Stimulated activated CD4-positive, alpha-beta T cell treated with anti-CD3 and anti-CD28 coated beads, TNF-alpha, amount 100 ng/mL, for 1 hour (primary cell): ENCODE measurements at places on chromosomes 4 and X.

DNA sequence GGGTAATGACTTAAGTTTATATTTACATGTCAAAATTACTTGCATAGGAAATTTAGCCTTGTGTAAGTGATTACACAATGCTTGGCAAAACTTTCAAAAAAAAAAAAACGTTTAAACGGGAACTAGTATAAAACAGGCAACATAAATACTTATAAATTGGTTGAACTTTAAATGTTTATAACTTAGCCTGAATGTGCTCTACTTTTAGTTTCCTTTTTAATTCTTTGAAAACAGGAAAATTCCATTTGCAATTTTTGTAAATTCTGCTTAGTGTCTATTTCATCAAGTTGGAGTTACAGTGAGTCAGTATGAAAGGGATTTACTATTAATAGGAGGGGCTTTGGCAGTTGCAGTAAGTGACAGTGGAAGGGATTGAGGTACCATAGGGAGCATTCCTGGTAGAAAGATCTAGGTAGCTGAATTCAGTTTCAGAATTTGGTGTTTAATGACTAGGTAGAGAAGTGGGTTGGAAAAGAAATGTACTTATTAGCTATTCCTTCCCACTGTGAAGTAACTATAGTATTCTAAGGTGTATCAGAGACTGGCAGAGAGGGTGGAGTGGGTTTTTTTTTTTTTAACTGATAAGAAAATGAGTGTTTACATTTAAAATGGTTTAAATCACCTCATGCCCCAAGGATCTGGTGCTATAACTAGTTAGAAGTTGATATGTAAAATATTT is 2.8 kb downstream of the STAG2 start:
- no peak for DNase-seq

DNA sequence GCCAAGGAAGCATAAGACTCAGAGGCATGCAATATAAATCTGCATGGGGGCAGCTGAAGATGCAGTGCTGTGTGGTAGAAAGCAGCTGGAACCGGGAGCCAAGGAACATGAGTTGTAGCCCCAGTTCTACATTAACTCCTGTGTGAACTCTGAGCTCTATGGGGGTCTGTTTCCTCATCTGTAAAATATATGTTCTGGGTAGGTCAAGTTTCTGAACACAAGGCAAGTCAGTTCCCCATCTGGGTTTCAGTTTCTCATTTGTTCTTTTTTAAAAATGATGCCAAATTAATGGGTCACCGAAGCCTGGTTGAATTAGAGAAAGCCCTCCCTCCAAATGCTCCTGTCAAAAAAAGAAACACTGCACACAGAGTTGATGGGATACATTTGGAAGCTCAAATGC is 24.0 kb downstream of the UNC5C start:
- no peak for DNase-seq

GRCh38 chr4:173333658-173334084 is 487 bp downstream of the HMGB2 start:
- DNase-seq = peak; percentile 34

DNA sequence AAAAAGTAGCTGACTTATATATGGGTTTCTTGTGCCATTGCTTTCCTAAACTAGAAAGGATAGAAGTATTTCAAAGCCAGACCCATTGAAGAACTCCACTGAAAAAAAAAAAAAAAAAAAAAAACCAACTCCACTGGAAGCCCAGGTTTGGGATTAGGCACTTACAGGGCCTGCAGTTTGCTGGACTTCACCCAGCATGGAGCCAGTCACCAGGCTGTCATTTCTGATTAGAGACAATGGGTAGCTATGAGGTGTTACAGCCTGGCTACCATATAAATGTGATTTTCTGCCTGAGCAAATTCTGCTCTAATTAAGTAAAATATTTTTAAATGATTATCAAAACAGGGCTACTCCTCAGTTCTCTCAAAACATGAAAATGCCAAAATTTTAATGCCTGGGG is 49.5 kb downstream of the HS6ST2 start:
- DNase-seq = no peak

DNA sequence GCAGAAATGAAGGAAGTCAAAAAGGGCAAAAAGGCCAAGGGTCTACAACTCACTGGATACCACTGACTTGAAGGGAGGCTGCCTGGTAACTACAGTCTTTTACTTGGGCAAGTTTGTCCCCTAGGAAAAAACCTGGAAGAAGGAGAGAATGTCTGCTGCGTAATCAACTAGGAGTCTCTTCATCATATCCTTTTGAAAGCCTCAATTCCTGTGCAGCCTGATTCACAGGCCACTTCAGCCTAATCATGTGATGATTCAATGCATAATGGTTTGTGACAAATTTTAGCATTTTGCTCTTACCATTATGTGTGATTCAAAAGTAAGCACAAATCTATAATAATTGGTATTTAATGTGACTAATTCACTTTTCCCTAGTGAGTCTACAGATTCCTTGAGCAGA is 273.6 kb downstream of the FRMPD4 start:
- no peak for DNase-seq

DNA sequence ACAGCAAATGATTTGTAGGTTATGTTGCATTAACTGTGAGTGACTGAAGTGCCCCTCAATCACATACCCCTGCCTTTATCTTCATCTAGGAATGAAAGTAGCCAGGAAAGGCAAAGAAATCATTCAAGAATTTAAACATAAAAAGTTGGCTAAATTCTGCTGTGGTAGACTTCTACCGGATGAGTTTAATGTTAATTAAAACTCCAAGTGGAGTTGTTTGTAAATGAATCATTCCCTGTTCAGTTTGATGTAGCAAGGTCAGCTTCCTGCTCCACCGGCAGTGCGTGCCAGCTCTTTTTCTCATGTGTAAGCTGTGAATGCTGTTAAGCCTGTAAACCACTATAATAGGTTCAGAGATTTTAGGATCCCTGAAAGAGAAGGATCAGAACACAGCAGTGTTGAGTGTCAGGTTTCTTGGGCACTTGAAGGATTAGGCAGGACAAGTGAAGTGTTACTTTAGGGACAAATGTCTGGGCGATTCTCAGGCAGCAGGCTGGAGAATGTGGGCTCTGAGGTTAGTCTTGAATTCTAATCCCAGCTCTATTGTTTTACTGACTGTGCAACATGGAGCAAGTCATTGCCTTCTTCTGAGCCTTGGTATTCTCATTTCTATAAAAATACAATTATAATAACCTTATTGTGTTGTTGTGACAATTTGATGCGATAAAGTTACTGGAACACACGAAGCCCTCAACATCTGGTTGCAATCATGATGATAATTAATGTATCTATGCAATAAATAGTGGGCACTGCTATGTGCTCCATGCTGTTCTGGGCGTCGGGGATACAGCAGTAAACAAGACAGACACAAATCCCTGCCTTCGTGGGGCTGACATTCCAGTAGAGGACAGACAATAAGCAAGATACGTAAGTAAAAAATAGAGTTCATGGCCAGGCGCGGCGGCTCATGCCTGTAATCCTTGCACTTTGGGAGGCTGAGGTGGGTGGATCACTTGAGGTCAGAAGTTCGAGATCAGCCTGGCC is 112.0 kb downstream of the SHROOM3 start:
- DNase-seq = no peak

DNA sequence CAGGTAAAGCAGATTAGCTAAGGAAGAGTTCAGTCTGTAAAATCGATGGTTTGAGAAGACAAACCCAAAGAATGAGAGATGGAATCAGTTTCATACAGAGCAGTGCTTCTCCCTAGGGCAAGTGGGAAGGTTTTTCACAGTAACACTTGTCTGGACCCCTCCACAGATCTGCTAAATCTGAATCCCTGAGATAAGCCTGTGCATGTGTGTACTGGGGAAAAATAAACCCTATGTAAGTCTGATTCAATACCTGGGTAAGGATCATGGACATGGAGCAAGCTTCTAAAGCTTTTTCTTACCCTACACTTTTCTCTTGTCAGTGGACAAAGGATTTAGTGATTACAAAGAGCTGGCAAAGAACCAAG is 13.6 kb downstream of the ELOVL6 start:
- DNase-seq = no peak

- no peak for DNase-seq
These were observed 133.8 kb downstream of the CPZ start for GRCh38 chr4:8726344-8726851.

GRCh38 chr4:80072228-80072743 is 743 bp downstream of the ANTXR2 start:
- no peak for DNase-seq

- no peak for DNase-seq
These were observed 804.5 kb downstream of the C4orf33 start for GRCh38 chr4:129900430-129900953.

- no peak for DNase-seq
These were observed 90.6 kb downstream of the PTTG2 start for GRCh38 chr4:38050560-38051350.

DNA sequence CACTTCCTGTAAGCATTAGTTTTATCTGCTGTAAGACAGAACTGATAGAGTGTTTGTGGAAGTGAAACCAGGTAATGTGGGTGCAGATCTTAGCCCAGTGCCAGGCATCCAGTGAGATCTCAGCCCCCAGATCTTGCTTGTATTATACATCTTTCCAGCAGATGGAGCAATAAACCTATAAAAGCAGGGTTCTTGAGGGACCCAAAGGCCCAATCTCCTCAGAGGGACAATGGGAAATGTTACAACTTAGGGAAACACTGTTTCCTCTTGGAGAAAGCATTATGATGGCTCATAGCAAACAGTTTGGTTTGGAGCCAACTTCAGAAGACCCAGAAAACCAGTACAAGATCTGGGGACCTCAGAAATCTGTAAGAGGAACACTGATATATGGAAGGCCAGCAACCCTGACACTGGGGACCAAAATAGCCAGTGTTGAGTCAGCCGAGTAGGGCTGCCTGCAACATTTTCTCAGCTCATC is 206.3 kb downstream of the SLC7A11 start:
- DNase-seq = no peak

GRCh38 chr4:68905598-68905938 is 46.0 kb downstream of the UGT2A3 start:
- no peak for DNase-seq

DNA sequence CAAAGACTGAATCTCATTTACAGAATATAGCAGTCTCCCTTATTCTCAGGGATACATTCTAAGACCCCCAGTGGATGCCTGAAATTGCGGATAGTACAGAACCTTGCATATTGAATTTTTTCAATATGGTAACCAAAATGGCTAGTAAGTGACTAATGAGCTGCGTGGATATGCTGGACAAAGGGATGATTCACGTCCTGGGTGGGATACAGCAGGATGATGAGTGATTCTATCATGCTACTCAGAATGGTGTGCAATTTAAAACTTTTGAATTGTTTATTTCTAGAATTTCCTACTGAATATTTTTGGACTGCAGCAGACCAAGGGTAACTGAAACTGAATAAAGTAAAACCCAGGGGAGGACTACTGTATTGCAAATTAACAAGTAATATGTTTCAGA is 66.7 kb downstream of the STAG2 start:
- DNase-seq = no peak

DNA sequence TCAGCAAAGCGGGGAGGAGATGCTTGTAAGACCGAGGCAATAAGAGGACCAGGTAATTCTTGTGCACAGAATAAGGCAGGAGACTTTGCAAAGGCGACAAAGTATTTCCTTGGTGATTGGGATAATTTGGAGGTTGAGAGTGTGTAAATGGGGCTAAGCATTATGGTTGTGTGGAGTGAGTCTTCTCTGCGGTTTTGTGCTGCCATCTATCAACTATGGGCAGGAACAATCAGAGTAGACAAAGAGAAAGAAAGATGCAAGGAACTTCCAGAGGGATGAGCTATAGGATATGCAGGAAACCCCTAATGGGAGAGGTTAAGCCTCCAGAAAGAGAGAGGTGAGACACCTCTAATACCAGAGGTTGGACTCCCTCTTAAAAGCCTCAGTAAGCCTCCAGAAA is 339.8 kb downstream of the PAPSS1 start:
- no peak for DNase-seq

DNA sequence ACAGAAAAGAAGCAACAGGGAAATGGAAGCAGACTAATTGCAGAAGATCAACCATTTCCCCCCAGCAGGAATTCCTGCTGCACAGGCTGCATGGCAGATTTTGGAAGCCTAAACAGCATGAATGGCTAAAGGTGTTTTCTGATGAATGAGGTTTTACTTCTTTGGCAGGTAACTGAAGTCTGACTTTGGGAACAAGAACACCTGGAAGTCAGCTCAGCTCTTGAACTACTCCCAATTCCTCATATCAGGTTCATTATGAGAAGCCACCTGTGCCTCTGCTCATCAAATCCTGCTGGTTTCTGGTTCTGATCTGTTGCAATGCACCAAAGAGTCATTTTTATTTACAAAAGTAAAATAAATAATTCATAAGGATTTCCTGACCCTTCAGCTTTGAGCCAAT is 139.0 kb downstream of the COL25A1 start:
- no peak for DNase-seq

DNA sequence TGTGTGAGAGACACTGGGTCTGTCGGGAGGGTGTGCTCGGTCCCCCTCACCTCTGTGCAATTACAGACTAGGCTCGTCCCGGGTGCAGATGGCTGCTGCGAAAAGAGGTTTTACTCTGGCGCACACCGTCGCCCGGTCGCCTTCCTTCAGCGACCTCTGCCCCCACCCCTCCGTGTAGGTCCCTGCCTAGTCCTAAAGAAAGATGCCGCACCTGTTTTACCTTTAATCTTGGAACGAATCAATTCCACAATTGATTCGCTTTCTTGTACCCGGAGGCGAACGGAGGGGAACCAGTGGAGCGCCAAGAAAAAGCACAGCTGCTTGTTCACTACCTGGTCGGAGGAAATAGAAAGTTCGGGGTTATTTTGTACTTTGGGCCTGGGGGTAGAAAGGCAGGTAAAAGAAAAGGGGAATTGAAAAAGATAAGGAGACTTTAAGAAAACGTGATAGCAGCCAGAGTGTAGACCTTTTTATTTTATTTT is 1.2 kb downstream of the NPNT start:
- DNase-seq = no peak

- no peak for DNase-seq
These were observed 81.0 kb upstream of the KLF3 start for GRCh38 chr4:38582889-38583470.

GRCh38 chr4:37445023-37445422 is 200.5 kb downstream of the NWD2 start:
- no peak for DNase-seq

DNA sequence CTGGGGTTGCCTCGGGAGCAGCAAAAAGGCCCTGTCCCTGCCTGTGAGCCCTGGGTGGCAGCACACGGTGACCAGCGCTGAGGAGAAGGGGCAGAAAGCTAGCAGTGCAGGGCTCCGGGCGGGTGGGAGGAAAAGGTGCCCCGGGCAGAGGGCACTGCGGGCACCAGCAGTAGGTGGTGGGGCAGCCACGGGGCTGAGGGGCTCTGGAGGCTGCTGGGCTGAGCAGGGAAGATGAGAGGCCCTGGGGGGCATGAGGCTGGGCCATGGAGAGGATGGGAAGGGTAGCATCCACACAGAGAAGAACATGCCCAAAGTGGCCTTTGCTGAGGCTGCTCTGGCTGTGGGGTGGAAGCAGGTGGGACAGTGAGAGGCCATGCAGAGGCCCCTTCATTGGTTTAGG is 67.5 kb upstream of the NKX1-1 start:
- no peak for DNase-seq

DNA sequence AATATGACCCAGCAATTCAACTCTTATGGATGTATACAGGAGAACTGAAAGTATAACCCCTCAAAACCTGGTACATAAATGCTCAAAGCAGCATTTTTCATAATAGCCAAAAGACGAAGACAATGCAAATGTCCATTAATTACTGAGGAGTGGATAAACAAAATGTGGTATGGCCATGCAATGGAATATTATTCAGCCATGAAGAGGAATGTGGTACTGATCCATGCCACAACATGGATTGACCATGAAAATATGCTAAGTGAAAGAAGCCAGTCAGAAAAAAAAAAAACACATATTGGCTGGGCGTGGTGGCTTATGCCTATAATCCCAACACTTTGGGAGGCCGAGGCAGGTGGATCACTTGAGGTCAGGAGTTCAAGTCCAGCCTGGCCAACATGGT is 74.5 kb upstream of the PLS3 start:
- no peak for DNase-seq

- DNase-seq = no peak
These were observed 91.4 kb downstream of the DCTD start for GRCh38 chr4:182825786-182826185.
